ENCODE measurements at places on chromosomes 16 and 17. TPM values are rescaled to one million over a fixed set of nuclear protein-coding genes. Genes with fewer than 3 reads are reported as not detected.

GRCh38 chr17:3928406-3928805 is 12.1 kb upstream of the P2RX1 start:
- DNase-seq, result no peak

DNA sequence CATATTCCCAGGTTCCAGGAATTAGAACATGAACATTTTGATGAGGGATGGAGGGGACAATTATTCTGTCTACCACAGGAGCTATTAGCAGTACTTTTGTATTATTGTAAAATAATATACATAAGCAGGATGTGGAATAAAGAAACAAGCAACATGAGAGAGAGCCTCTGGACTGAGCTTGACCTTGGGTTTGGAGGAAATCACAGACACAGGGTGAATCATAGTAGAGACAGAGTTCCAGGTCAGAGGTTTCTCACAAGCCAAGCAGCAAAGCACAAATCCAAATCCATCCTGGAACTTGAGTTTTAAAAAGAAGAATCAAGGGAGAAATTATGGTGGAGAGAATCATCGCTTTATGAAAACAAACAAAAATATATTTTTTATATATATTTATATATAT is 5.1 kb downstream of the KRT31 start:
- DNase-seq, result no peak

DNA sequence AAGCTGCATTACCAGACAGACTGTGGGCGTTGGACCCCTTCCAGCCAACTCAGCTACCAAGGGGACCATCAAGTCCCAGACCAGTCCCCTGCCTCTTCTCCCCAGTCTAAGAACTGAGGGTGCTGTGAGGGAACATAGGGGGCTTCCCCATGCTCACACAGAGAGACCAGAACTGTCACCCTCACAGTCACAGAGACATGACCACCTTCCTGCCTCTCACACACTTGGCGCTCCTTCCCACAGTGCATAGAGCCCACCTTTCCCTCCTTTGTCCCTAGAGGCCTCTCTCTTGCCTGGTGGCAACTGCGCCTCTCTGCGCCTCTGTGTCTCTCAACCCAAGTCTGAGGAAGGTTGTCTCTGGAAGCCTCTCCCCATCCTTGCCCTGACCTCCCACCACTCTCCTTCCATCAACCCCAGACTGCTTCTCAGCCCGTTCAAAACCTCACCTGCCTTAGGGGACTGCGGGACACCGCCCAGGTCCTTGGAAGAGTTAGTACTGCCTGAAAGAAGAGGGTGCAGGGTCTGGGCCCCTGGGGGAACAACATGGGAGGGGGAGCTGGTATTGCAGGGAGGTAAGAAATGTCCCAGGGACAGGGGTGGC is 6.1 kb upstream of the LHX1 start:
- DNase-seq, result no peak

- peak; percentile 95 for DNase-seq
Observed at GRCh38 chr17:4533523-4534504, 21.4 kb downstream of the MYBBP1A start.

DNA sequence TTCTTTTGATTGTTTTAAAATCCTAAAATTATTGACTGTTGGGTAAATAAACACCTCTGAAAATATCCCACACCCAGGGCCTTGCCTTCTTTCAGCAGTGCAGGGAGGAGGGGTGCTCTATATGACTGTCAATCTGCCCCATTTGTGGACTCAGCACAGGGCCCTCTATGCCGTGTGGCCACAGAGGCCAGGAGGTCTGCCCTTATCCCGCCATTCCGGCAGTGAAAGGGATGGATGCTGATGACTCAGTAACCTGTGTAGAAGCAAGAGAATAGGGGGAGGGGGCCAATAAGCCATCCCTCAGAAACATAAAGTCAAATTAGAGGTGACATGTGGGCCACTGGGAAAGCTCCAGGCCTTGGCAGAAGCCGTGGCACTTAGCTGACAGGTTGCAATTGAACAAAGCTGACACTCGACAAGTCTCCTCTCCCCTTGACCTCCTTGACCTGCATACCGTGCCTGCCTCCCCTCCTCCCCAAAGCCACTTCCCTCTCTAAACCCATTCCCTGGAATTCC is 281.4 kb upstream of the DYNLRB2 start:
- no peak for DNase-seq

GRCh38 chr17:62689441-62690167 is 62.1 kb downstream of the MRC2 start:
- no peak for DNase-seq

GRCh38 chr16:78209951-78210661 is 110.7 kb downstream of the WWOX start:
- no peak for DNase-seq

Gene CX3CL1
- 93.8 TPM for total RNA-seq

GRCh38 chr16:27254262-27254811 is 14.2 kb downstream of the NSMCE1 start:
- no peak for DNase-seq

GRCh38 chr16:3135126-3135715 is 392 bp downstream of the ZNF213 start:
- no peak for DNase-seq

- no peak for DNase-seq
Observed at GRCh38 chr17:6241381-6241780, 171.2 kb downstream of the WSCD1 start.

Data from dorsolateral prefrontal cortex (tissue), 122 donors.